ENCODE measurements at places on chromosomes 2 and 18.
A peak's percentile ranks its signal among the peaks of the same experiment; 100 is the strongest.

GRCh38 chr2:188382107-188382506 is 90.4 kb downstream of the GULP1 start:
- peak; percentile 21 for DNase-seq

- DNase-seq = no peak
Observed at GRCh38 chr2:3025984-3026383, 351.6 kb downstream of the EIPR1 start.

- peak; percentile 65 for DNase-seq
Observed at GRCh38 chr2:134745023-134745422, 26.2 kb upstream of the TMEM163 start.

DNA sequence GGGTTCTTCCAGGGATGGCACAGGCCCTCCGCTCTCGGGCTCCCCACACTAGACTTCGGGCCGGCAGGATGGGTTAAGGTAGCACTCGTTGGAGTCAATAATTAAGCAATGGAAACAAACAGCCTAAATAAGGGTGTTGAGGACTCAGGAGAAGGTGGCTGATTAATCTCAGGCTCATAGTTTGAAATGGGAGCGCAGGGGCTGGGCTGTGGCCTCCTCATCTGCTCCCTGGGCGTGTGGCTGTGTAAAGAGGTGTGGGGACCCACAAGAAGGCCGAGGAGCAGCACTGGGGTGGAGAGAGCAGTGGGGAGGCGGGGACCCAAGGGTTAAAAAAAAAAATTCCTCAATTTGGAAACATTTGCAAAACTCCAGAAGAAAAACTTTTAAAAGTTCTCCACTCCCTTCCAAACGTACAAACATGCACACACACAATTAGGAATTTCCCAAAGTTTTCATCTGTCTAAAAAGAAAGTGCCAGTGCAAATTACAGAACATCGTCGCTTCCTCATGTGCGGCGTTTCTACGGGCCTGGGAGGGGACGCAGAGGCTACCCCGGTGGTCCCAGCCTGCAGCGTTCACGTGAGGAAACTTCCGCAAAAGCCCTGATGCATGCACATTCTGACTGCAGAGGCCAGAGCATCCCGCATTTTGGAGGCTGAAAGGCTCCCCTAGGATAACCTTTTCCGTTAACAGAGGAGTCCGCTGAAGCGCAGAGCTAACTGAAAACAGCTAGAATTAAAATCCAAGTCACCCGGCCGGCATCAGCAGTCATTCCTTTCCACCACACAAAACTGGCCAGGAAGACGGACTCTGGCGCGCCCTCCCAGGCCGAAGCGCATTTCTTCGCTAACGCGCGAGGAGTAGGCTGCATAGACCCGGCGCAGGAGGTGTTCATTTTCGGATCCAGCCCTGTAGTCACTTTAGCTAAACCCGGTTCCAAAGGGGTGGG is 1.0 kb upstream of the TUBB6 start:
- DNase-seq = peak; percentile 68

GRCh38 chr2:26674002-26674751 is 18.3 kb upstream of the KCNK3 start:
- no peak for DNase-seq

DNA sequence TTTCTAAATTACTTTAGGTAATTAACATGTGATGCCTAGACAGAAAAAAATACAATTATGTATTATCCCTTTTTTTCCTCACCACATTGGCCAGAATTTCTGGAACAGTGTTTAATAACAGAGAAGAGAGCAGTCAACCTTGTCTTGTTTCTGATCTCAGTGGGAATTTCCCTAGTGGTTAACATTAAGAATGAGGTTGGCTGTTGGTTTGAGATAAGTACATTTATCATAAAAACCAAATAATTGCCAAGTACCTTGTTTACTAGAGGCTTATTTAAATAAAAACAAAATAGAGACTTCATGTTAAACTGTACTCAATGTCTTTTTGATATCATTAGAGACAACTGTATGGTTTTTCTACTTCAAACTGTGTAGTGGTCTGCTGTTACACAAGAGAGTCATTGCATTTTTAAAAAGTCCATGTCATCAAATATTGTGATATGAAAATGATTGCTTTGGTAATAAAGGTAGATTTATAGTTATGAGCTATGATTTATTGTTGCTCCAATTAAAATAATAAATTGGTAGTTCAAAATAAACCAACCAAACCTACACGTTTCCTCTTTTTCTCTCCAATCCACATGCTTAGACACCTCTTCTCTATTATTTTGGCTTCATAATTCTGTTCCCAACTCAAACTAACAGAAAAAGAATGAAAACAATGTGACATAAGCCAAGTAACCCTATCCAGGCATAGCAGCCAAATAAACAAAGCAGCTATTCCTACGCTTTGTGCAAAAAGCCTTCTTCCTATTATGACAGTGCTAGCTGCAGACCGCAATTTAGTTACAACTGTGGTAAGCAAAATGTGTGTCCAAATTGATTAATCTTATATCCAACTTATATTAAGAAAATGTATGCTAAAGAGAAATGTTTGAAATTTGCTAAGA is 20.9 kb upstream of the TANK start:
- DNase-seq = peak; percentile 64

- DNase-seq = peak; percentile 69
Observed at GRCh38 chr2:134405611-134406081, 151.8 kb downstream of the MGAT5 start.

GRCh38 chr2:215535741-215536140 is 99.9 kb upstream of the FN1 start:
- peak; percentile 54 for DNase-seq
